ENCODE measurements at places on chromosomes 3 and 15.

DNA sequence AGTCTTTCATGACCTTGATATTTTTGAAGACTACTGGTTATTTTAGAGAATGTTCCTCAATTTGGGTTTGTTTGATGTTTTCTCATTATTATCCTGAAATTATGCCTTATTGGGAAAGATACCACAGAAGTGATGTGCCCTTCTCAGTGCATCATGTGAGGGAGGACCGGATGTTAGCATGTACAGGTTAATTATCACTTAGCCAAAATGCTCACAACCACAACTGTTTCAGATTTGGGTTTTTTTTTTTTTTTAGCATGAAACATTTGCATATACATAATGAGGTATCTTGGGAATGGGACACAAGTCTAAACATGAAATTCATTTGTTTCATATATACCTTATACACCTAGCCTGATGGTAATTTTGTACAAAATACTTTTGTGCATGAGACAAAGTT is 59.8 kb downstream of the PIK3R4 start:
- no peak overlapping the region for H3K4me3 ChIP-seq
- H3K27ac ChIP-seq, result no peak overlapping the region
- H3K27me3 ChIP-seq, result no peaks in the 10 kb centered on the region

GRCh38 chr3:39668420-39668819 is 141.0 kb upstream of the MYRIP start:
- H3K27ac ChIP-seq, result no peak overlapping the region
- H3K36me3 ChIP-seq, result no peaks in the 10 kb centered on the region
- no peaks in the 10 kb centered on the region for H3K4me1 ChIP-seq

GRCh38 chr3:189781415-189781814 is 150.2 kb downstream of the TP63 start:
- no peaks in the 10 kb centered on the region for H3K36me3 ChIP-seq
- no peak overlapping the region for H3K27ac ChIP-seq
- H3K4me1 ChIP-seq, result no peaks in the 10 kb centered on the region
- no peaks in the 10 kb centered on the region for H3K27me3 ChIP-seq
- no peak for DNase-seq
- no peak overlapping the region for H3K4me3 ChIP-seq

- no peak overlapping the region for H3K27ac ChIP-seq
- no peaks in the 10 kb centered on the region for H3K4me1 ChIP-seq
- no peak for DNase-seq
- H3K36me3 ChIP-seq, result peaks cover 10% of the 10 kb centered on the region
- no peaks in the 10 kb centered on the region for H3K27me3 ChIP-seq
- no peak overlapping the region for H3K4me3 ChIP-seq
These were observed 44.2 kb downstream of the ZMAT3 start for GRCh38 chr3:179027326-179027900.

DNA sequence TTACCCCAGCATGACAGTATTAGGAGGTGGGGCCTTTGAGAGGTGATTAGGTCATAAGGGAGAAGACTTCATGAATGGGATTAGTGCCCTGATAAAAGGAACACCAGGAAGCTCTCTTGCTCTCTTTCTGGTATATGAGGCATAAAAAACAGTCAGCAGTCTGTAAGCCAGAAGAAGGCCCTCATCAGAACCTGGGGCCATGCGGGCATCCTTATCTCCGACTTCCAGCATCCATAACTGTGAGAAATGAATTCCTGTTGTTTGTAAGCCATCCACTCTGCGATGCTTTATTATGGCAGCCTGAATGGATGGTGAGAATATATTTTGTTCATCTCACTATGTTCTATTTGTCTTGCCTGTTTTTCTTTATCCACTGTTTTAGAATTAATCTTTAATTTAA is 17.7 kb upstream of the MOBP start:
- H3K27ac ChIP-seq, result no peak overlapping the region
- no peak for DNase-seq
- H3K27me3 ChIP-seq, result peaks cover 8% of the 10 kb centered on the region
- no peak overlapping the region for H3K4me3 ChIP-seq
- no peaks in the 10 kb centered on the region for H3K36me3 ChIP-seq
